Cardiac atrium fibroblast (primary cell): ENCODE measurements at places on chromosomes 2 and 18. TPM values are rescaled to one million over a fixed set of nuclear protein-coding genes. Genes with fewer than 3 reads are reported as not detected.

HDAC4 gene
- total RNA-seq: 5.6 and 24.8 TPM in 2 replicates

CHST9 gene
- total RNA-seq: not detected in 2 replicates

SLC16A14 gene
- 0.18 and 0.49 TPM in 2 replicates for total RNA-seq

RNMT gene
- 14.3 and 14.7 TPM in 2 replicates for total RNA-seq

FBXO48 gene
- total RNA-seq: 0.36 and 0.49 TPM in 2 replicates

RFX8 gene
- total RNA-seq: under 0.01 and 1.8 TPM in 2 replicates

DUSP19 gene
- total RNA-seq: 1.5 and 2.5 TPM in 2 replicates
